Urothelium cell line (cell line): ENCODE measurements at places on chromosomes 6 and 20.
A peak's percentile ranks its signal among the peaks of the same experiment; 100 is the strongest.

DNA sequence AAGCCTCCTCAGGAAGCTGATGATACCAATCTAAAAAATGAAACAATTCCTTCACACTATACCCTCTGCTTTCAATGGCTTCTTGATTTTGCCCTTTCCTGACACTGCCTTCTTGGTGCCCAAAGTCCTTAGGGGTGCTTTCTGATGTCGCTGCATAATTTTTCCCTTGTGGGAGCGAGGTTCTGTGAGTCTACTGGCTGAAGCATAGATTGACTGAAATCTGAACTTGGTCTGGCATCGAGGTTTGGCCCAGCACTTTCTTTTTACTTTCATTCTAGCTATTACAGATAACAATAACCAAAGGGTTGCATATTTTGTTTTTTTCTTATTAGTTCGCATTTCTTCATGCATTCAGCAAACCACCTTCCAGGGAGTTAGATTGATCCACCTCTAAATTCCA, 65.8 kb downstream of the E2F3 start:
- no peak for DNase-seq

GRCh38 chr20:34824452-34824805, 1.0 kb downstream of the NCOA6 start:
- DNase-seq, result peak; percentile 85

DNA sequence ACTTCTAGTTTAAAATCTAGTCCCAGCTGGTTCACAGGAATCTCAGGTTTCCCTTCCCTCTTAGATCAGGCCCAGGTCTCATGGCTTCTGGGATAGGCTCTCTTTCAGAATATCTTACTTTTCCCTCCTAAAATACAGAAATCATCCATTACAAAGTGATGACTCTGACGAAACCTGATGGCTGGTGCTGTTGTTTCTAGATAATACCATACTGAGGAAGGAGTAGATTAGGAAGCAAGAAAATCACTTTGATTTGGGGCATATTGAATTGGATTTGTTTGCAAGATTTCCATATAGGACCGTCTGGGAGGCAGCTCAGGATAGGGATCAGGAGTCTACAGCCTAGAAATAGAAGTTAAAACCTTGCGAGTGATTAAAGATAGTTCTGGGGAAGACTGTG, 3.6 kb downstream of the ZKSCAN3 start:
- peak; percentile 8 for DNase-seq

DNA sequence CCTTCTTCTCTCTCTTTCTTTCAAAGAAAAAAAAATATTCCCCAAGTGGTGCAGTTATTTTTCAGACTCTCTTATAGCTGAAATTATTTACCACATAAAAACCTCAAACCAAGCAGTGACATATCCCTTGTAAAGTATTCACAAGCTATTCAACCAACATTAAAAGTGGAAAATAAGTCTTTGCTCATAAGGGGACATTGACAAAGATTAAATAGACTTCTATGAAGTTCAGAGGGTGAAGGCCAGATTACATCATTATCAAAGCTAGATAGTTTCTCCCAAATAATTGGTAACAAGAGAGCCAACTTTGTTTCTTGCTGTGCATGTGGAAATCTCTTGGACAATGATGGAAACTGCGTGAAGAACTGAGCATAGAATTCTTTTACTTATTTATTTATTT, 379.8 kb upstream of the RSPO3 start:
- no peak for DNase-seq

- no peak for DNase-seq
These were observed 71.6 kb downstream of the SH3BGRL2 start for GRCh38 chr6:79702691-79703090.

- no peak for DNase-seq
These were observed 115.8 kb upstream of the SPTLC3 start for GRCh38 chr20:12893019-12893418.

DNA sequence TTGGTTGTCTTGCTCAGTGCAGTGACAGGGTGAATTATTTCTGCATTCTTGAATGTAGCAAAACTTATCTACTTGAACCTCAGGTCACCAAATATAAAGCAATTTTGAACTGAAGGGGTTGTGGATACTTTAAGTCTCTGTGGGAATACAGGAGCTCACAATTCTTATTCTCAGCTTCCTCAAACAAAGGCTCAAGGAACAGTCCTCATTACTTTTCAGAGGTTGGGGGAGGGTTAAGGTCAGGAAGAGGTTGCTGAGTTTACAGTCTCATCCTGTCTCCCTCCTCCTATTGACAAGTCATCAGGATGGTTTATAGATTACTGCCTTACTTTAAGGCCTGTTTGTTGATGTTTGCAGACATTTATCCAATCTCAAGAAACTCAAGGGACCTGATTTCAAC, 143.6 kb upstream of the SPACA1 start:
- DNase-seq, result no peak

DNA sequence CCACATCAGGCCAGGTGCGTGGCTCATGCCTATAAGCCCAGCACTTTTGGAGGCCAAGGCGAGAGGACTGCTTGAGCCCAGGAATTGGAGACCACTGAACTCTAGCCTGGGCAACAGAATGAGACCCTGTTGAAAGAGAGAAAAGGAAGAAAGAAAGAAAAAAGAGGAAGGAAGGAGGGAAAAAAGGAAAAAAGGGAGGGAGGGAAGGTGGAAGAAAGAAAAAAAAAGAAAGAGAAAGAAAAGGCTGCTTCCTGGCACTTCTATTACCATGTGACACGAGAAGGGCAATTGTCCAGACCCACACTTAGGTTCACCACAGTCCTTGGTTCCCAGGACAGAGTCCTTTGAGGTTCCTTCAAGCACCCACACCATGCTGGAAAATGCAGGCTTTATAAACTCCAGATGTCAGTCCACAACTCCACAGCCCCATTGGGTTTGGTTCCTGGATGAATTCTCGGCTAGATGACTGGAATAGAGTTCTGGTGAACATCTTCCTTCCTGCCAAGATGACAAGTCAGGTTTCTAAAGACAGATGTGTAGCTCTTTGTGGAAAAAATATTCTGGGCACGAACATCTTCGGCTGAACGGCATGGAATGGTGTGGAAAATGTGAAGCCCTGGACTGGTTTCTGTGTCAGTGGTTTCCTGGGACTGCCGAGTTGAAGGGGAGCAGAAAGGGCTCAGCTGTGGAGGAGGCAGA, 32.5 kb downstream of the NT5E start:
- no peak for DNase-seq

- no peak for DNase-seq
These were observed 128.5 kb downstream of the TPBG start for GRCh38 chr6:82492134-82492533.

DNA sequence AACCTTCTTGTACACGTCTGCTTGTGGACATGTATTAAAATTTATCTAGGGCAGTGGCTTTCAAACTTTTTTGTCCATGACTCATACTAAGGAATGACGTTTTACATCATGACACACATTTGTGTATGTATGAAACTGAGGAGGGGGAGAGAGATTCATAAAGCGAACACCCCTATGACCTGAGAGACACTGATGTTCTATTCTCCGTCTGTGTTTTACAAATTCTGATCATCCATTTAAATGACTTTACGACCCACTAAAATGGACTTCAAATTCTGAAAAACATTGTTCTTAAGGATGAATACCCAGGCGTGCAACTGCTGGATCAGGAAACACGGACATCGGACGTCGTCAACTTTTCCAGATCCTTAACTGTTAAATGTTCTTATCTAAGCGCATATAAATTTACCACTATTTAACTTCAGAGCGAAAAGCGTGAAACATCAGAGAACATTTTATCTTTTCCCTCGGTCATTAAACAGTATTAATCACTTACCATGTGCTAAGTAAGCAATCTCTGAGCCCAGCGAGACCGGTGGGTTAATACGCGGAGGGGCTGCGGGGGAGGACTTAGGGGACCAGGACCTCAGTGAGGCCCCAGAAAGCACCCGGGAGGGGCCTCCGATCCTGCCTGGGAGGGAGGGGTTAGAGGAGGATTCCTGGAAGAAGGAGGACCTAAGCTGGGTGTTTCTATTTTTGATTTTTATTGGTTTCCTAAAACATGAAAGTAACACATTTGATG, 1.2 kb downstream of the PLAGL1 start:
- DNase-seq, result peak; percentile 46

- no peak for DNase-seq
These were observed 64.9 kb downstream of the CSE1L start for GRCh38 chr20:49110767-49111694.

DNA sequence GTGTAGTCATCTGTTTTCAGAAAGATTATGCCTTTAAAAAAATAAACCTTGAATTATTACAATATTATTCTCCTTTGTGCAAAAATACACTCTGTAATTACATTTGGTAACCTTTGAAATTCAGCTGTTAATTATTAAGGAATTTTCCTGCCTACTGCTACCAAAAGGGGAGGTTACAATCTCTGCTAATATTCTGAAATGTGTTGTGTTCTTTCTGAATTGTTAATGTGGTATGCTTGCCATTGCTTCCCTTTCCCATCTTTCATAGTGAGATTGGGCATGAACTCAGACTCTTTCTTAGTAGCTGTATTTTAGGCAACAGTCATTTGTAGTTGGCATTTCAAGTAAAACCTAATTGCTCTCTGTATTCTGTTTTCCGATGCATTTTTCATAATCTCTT, 73.0 kb downstream of the PHF3 start:
- DNase-seq, result no peak

DNA sequence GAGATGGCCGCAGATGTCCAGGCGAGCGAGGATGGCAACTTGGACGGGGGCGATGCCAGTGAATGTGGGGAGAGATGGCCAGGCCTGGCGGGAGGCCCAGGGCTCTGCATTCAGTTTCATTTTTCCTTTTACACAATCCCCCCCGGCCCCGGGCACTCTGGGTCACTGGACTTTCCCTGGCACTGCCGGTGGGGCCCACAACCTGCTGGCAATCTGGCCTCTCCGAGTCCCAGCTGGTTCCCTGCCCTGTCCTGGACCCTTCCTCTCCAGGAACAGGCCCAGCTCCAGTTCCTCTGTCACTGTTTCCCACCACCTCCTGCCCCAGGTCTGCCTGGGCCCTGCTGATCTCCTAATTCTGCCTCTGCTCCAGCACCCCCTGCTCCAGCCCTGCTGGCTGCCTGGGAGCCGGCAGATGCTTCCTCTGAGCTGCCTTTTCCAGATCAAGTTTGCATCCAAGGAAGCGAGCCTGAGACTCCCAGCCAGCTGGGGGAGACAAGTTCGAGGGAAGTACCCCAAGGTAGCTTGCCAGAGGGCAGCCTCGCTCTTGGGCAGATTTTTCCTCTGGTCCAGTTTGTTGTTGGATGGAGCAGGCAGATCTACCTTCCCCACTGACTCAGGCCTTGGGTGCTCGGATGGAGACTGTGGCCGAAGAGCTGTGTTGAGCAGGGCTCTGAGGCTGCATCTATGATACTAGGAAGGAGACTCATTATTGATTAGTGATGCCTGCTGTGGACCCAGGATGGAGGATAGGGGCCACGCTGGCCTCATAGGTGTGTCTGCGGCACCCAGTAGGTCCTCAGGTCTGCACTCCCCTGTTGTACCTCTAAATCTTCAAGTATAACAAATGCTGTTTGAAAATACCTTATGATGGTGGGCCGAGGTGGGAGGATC, 83.2 kb downstream of the CEBPB start:
- DNase-seq, result no peak

DNA sequence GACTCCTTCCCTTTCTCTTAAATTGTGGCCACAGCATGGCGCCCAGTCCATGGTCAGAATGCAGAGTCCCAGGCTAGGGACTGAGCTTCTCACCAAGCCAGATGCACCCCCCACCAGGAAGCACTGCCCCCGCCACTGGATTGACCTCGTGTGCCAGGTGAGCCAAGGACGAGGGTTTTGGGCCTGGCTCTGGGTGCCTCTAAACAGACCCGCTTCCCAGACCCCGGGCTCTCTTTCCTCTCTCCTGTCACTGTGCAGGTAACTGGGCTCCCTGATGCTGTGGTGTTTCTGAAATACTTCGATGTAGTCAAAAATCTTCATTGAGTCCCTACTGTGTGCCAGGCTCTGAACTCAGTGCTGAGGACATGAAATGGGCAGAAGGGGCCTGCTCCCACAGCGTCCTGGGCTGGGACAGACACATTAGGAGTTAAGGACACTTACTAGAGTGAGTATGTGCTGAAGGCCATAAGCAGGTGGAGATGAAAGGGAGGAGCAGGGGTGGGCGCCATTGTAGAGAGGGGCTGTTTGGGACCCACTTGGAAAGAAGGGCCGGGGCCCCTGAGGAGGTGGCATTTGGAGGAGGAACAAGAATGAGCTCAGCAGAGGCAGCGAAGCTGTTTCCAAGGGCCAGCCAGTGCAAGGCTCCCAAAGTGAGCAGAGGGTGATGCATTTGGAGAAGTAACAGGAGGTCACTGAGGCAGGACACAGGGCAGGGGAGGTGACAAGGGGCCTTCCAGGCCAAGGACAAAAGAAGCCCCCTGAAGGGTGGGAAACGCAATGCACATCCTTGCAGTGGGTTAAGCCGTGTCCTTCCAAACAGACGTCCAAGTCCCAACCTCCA, 217.1 kb downstream of the ANKRD60 start:
- no peak for DNase-seq

DNA sequence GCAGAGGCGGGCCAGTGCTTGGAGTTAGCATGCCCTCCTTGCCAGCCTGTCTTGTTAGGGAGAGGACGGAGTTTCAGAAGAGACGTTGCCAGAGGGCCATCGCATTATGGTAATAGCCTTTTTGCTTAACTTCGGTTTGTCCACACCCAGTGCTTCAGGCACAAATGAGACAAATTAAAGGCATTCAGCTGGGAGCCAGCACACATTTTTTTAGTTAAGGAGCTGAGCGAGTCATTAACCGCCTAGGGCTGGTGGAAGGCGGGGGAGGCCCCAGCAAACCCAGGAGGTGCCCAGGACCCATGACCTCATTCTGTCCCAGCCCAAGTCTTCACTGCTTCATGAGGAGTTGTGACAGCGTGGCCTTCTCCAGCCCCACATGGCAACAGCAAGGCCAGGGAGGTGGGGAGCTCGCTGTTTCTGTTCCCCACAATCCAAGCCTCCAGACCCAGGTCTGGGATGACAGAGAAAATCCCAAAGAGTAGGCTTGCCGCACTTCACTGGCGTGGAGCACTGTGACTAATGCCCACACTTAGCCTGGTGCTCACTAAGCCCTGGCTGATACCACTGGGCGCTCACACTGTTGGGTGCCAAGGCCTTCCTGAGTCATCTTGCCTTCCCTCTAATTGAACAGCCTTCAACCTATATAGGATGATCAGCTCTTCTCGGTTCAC, 237.1 kb downstream of the ANKRD60 start:
- peak; percentile 71 for DNase-seq

DNA sequence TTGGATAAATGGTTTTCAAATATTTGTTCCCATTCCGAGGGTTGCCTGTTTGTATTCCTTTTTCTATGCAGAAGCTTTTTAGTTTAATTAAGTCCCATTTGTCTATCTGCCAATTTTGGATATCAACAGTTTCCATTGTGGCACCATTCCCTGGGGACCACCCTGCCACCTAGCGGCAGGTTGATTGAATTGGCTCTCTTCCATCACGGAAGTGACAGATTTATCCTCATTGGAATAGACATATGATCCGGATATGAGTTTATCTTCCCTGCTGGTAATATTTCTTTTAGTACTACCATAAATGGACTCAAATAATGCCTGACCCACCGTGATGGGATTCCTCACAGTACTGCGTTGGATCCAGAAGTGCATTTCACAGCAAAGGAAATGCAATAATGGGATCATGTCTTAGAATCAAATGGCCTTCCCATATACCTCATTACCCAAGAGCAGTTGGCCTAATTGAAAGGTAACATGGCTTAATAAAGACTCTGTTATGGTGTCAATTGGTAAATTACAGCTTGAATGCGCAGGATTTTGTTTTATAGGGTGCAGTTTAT, 327.0 kb downstream of the BMP2 start:
- peak; percentile 40 for DNase-seq

GRCh38 chr6:6685249-6686040, 96.9 kb downstream of the LY86 start:
- no peak for DNase-seq

- DNase-seq, result no peak
These were observed 109.9 kb downstream of the IPCEF1 start for GRCh38 chr6:154246723-154247118.

GRCh38 chr6:153214436-153214835, 83.4 kb upstream of the RGS17 start:
- DNase-seq, result no peak
